Cortex of kidney (tissue), 1 donor: ENCODE measurements at places on chromosomes 1 and 21.

DNA sequence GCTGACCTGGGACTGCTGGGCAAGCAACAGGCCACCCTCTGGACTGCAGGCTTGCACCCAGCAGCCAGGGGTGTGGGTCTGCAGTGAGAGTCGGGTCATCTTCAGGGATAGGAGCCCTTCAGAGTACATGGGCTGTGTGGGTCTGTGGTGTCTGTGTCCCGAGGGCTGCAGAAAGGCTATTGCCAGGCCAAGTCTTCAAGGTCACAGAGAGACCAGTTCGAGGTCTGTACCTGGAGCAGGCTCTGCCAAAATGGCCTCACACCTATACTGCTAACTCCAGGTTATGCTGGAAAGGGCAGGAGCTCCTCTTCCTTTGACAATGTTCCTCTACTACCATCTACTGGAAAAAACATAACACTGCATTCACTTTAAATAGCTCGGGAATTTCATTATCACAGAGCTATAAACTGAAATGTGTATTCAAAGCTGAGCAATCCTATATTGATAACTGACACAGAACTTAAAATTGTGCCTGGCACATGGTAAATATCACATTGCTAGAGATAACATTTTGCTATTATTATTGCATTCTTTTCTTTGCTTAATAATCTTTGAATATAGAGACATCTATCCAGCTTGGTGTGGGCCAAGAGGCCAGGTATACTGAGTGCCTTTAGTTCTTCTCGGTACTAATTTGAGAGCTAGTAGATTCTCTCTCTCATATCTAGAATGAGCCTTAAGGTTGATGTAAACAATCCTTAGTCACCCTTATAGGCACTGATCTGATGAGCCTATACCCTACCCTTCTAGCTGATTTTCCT, 6.9 kb upstream of the DNAH14 start:
- no peak for DNase-seq

DNA sequence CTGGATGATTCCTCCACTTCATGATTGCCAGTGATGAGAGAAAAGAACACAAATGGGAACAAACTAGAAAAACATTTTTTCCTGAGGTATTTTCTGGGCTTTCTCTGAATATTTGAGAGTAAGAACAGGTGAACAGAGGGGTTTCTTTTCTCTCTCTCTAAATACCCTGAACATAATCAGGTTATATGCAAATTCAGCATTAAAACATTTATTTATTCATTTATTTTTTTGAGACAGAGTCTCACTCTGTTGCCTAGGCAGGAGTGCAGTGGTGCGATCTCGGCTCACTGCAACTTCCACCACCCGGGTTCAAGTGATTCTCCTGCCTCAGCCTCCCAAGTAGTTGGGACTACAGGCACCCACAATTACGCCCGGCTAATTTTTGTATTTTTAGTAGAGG, 5.8 kb upstream of the LEFTY2 start:
- no peak for DNase-seq

- DNase-seq: no peak
Measured at GRCh38 chr1:34978921-34979320, 6.2 kb downstream of the TMEM35B start.

DNA sequence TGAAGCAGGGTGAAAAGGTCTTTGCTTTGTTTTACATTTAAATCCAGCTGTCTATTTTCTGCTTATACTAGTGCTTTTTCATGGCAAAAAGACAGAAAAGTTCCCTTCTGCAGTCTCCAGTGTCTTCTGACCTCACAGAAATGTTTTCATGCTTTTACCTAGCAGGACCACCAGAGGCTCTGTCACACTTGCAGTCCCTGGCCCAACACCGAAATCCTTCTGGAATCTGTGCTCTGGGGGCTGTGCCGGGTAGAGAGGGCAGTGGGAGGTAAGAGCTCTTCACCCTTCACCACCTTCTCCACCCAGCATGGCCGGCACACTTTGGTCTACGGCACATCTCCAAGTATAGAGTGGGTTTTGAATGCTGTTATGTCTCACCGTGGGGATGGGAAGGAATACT, 20.8 kb downstream of the GNAT2 start:
- DNase-seq: no peak

DNA sequence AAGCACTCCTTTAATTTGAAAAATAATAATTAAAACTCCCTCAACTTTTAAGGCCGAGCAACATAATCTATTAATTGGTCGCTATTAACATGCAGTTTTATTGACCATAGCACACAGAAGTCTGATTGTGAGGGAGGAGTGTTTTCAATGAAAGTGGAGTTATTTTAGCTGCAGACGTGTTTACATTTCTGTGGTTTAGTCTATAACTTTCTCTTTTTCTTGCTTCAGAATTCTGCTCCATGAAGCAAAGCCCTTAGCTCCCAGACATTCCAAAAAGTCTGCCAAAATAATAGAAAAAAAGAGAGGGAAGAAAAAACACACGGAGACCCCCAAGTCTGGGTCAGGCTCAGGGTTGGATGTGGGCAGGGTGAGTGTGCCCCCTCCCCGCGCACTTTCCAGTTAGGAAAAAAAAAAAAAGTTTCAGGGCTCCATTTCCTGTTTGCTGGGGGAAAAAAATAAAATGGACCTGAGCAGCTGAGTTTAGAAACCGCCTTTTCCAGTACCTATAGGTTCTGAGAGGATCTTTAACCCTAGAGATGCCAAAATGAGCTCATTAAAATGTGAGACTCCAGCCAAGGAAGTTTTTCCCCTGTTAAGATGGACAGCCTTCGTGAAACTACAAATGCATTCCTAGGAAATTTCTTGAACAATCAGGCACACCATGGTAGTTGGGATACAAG, 143.7 kb upstream of the ETS2 start:
- no peak for DNase-seq

DNA sequence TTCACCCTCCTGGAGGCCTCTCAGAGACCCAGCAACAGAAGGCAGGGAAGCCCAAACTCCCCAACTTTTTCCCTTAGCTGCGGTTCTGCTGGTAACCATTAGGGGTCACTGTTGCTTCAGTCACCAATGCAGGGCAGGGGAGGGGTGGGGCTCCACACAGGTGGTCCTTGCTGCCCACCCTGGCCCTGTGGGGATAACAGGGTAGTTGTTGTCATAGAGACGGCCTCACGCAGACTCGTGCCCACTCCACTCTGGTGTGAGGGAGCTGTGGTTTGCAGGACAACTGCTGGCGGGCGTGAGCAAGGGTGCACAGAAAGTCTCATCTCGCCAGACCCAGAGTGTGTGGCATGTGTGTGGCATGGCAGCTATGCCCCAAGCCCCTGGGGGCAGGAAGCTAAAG, 19.9 kb downstream of the INSRR start:
- no peak for DNase-seq

DNA sequence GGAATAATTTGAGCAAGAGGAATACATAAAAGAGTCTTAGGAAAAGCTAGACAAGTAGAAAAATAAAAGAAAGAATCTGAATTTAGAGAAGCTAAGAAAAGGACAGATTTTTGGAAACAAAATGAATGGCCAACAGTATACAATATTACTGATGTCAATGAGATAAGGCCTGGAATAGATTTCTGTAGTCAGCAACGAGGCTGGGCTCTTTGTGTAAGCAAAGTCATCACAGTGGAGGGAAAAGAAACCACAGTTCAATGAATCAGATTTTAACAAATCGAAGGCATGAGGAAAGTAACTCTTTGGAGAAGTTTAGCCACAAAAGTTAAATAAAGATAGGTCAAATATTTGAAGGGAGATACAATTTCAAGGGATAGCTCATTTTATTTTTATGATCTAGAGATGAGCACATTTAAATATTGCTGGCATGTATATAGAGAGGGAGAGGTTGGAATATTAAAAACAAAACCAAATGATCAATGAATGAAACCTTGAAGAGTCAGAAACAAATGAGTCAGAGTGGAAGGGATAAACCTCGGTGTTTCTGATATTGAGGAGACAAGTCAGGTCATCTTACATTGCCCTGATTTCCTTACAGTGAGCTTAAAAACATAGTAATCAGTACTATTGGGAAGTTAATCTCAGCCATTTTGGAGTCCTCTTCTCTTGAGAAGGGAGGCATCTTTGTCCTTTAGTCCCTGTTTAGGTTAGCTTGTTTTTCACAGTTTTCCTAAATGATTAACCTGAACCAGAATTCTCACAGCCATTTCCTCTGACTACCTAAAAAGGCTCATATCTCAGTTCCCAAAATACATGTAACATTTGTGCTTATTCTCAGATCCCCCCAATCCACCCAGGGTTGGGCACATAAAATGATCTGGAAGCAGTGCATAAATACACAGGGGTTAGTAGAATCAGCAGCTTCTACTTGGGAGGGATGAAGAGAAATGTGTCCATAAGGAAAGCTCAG, 620.0 kb upstream of the B3GALT2 start:
- no peak for DNase-seq

- no peak for DNase-seq
Measured at GRCh38 chr1:16625497-16626408, 12.4 kb upstream of the NBPF1 start.

GRCh38 chr1:51750729-51751128, 127.8 kb downstream of the NRDC start:
- no peak for DNase-seq

- DNase-seq: no peak
Measured at GRCh38 chr1:226625832-226626576, 77.4 kb downstream of the STUM start.

DNA sequence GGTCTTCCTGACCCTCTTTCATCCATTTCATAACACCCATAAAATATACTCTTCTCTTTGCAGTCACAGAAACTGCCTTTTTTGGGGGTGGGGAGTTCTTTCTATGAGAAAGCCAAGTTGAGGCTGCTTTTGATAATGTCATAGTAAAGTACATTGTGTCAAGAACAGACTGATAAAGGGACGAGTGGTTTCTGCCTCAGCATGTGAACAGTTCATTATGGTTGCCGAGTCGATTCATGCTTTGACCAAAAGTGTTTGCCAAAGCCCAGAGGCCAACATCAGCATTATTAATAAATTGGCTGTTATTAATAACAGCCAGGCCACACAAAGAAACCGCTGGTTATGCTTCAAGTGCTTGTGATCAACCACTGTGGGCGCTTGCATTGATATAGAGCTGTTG, 162.0 kb downstream of the HUNK start:
- DNase-seq: no peak

GRCh38 chr21:43001316-43001715, 27.0 kb downstream of the PKNOX1 start:
- DNase-seq: no peak

GRCh38 chr1:195899762-195900352, 708.4 kb downstream of the KCNT2 start:
- no peak for DNase-seq

GRCh38 chr1:58782178-58783089, 1.4 kb downstream of the JUN start:
- no peak for DNase-seq

DNA sequence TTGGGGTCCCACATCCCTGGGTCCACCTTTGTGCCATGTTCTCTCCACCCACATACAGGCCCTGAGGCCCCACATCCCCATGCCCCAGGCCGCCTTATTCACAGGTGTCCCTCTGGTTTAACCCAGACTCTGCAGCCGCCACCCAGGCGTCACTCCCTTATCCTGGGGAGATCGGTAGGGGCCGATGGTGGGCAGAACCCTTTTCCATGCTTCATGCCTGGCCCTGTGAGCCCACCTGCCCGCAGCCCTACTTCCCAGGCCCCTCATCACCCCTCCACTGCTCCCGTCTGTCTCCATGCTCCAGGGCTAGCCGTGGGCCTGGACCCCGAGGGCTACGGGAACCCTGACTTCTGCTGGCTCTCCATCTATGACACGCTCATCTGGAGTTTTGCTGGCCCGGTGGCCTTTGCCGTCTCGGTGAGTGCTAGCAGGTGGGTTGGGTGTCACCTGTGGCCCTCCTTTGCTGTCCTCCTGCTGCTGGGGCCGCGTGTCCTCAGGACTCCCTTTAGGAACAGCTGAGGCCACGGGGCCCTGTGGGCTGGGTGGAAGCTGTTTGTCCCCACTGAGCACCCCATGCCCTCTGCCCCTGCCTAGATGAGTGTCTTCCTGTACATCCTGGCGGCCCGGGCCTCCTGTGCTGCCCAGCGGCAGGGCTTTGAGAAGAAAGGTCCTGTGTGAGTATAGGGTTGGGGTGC, 12.2 kb downstream of the PSRC1 start:
- DNase-seq: no peak

DNA sequence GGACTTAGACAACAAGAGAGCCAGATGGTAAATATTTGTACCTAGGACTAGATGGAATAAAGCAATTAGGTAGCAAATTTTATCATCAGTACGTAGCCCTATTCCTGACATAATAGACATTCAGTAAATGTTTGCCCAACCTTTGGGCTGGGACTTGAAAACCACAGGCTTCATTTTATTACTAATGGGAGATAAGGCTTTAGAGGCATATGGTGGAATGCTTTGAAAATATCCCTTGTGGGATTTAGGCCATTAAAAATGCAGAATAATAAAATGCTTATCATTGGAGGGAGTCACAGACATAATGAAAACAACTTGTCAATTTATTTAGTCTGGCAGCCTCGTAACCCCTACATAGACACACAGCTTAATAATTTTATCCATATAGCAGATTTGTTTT, 296.1 kb upstream of the SPAG17 start:
- DNase-seq: no peak

GRCh38 chr1:211521102-211521815, 29.3 kb upstream of the RD3 start:
- DNase-seq: no peak

DNA sequence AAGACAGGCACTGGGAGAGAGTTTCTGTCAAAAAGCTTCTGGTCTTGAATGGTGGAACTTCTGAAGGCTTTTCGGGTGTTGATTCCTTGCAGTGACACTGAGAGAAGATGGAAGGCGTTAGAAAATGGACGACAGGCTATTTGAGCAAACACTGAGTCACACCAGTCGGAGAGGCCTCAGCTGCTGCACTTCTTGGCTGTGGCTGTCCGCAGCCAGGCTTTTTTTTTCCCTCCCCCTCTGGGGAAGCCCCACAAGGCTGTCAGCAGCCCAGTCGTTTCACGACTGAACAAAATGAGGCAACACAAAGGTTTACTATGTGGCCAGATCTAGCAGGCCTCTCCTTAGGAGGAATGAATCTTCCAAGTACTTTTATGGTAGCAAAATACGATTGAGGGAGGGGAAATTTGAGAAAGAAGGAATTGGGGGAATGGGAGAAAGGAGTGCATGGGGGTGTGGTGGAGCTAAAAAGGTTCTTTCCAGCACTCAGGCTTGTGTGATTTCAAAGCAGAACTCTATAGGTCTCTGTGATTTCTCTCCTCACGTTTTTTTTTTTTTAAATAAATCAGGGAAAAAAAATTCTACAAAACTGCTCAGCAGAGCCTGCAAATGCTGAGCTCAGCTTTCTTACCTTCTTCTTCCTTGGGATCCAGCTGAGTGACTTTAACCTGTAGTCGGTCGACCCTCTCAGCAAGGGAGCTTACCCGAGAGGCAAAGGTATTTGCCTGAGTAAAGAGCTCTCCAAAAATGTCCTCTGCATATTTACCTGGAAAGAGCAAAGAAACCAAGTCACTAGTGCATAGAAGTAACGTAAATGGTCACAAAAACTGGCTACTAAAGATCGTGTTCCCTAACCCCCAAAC, 26.1 kb downstream of the GPR3 start:
- DNase-seq: no peak
